Stimulated activated CD8-positive, alpha-beta memory T cell treated with anti-CD3 and anti-CD28 coated beads, Interleukin-4, amount 100 ng/mL, for 1 hour (primary cell): ENCODE measurements at places on chromosomes 1 and 21.

DNA sequence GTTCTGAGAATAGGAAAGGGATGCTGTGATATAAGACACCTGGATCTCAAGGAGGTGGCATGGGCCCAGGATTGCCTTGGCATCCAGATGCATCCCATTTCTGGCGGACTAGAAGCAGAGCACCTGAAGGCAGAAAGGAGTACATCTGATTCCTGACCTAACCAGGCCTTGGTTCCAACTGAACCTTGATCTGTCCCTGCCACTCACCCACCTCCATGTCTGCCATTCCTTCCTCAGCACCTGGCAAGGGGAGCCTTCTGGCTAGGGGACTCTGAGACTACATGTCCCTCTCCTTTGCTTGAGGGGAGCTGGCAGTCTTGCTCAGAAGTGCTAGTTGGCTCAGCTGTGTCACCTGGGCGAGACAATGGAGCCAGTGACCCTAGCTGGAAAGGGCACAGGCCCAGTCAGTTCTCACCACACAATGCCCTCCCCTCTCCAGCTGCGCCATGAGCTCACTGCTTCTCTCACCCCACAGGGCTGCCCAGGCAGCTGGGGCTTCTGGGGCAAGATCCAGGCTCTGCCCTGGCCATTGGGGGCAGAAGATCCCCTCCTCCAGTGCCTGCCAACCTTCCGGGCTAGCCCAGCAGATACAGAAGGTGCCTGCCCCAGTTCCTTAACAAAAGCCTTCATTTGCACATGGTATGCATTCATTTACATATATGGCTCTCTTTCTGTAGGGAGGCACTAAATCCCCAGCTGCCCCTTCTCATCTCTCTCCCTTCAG, 2.9 kb downstream of the IGSF8 start:
- DNase-seq, result no peak

- no peak for DNase-seq
Measured at GRCh38 chr1:204439621-204440375, 28.2 kb upstream of the PPP1R15B start.

GRCh38 chr1:5927506-5928370, 64.5 kb downstream of the NPHP4 start:
- no peak for DNase-seq

DNA sequence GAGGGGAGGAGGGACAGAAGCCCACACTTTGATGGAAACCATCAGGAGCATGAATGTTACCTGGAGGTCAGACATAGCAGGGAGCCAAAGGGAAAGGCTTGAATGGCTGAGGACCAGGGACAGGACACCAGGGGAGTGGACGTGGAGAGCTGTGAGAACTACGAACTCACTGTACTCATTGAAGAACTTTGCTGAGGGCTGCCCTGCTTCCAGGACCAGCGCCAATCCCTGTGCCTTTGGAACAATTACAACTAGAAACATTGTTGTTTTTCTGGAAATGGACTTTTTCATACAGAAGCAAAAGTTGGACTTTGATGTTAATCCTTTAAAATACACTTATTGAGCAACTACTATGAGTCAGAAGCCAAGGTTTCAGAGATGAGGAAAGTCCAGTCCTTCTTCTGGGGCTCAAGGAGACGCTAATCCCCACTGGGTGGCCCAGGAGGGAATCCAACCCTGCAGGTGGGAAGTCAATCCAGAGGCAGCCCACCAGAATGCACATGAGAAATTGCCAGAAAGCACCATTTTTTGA, 12.9 kb downstream of the TSPAN2 start:
- no peak for DNase-seq

- no peak for DNase-seq
Measured at GRCh38 chr21:29436650-29437049, 137.9 kb downstream of the BACH1 start.

DNA sequence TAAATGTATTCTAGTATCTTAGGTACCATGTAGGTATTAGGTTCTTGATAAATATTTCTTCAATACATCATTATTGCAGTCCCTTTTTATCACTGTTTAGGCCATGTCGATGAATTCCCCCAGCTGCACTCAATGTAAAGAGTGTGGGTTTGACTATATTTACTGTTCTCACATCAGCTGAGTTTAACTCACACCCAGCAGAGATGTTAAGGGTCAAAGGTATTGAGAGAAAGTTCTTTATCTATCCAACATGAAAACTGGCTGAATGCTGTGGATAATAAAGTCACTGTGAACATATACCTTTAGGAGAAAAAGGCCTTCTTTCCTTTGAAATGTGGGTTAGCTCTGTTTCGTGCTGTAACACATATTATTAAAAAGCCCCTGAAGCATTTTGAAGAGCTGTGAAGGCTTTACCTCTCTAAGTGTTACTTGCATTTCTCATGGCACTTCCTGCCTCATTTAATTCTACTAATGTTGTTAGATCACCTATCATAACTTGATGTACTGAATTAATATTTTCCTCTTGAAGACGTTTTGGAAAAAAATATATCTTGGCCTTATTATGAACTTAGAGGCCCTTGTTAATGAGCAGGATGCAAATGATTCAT, 19.1 kb upstream of the LYST start:
- no peak for DNase-seq

DNA sequence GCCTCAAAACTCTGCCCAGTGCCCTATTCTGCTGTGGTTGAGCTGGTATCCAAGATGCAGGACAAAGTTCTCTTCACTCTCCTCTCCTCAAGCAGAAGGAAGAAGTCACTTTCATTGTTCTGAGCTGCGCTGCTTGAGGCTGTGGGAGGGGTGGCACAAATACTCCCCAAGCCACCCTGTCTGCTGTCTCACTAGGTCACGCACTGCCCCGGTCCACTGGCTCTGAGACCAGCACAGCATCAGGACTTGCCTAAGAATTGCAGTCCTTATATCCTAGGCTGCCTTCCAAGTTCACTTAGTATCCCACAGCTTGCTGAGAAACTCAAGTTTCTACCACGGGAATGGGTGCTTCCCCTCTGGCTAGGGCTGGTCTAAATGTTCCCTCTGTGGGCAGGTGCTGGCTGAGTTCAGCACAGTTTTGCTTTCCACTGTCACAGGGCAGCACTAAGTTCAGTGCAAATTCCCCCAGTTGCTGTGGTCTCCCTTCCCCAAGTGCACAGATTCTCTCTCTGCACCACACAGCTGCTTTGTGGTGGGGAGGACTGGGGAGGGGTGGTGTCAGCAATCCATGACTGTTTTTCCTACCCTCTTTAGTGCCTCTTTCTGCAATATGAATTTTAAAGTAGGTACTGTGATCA, 32.4 kb downstream of the SLC9C2 start:
- no peak for DNase-seq

GRCh38 chr21:28283641-28284490, 708.8 kb downstream of the LTN1 start:
- DNase-seq, result no peak

- DNase-seq, result no peak
Measured at GRCh38 chr1:205312866-205313562, 8.5 kb downstream of the NUAK2 start.

DNA sequence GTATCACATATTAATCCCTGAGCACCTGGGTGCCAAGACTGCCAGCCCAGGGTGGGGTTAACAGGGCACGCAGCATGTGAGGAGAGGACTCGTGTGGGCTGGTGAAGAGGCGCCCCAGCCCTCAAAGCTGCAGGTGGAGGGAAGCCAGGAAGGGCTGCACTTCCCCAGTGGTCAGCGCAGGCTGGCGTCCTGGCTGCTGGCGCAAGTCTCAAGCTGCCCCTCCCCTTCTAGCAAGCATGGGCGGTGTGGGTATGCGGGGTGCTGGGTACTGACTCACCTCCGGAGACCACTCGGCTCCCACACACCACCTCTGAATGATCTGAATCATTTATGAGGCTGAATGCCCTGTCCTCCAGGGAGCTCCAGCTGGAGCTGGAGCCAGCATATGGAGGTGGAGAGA, 44.0 kb downstream of the EIF2D start:
- no peak for DNase-seq

DNA sequence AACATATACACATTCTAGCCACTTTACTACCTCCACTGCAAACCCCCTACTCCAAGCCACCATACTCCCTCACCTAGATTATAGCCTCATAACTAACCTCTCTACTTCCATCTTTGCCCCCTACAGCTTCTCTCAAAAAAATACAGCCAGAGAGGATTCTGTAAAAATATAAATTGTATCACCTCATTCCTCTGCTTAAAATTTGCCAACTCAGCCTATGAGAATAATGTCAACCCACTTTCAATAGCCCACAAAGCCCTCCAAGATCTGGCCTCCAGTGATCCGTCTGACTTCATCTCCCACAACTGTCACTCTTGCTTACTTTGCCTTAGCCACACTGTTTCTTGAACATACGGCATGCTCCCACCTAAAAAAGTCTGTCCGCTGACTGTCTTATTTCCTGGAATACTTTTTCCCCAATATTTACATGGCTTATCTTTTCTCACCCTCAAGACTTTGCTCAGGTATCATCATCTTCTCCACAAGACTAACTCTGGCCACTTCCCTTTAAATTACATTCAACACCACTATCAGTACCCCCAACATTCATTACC, 21.5 kb downstream of the NME7 start:
- DNase-seq, result no peak

GRCh38 chr1:170872663-170873062, 62.7 kb upstream of the MROH9 start:
- DNase-seq, result no peak

DNA sequence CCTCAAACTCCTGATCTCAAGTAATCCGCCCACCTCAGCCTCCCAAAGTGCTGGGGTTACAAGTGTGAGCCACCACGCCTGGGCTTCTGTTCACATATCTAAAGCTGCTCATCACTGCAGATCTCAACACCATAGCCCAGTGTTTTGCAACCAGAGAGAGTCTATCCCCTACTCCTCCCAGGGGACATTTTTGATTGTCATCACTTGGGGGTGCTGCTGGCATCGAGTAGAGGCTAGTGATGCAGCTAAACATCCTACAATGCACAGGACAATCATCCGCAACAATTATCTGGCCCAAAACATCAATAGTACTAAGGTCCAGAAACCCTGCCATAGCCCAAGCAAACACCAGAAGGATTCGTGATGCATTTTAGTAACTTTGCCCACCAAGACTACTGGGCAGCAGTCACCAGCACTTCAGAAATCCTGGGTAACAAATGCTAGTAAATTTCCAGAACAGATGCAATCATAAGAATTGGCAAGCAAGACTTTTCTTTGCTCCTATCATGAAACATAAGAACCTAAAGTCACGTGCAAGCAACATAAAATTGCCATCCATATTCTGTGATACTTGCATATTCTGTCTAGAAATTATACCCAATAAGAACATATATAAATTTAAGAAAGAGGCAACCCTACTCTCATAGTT, 159.2 kb downstream of the APP start:
- DNase-seq, result no peak

- no peak for DNase-seq
Measured at GRCh38 chr21:36917471-36918158, 48.9 kb downstream of the HLCS start.

DNA sequence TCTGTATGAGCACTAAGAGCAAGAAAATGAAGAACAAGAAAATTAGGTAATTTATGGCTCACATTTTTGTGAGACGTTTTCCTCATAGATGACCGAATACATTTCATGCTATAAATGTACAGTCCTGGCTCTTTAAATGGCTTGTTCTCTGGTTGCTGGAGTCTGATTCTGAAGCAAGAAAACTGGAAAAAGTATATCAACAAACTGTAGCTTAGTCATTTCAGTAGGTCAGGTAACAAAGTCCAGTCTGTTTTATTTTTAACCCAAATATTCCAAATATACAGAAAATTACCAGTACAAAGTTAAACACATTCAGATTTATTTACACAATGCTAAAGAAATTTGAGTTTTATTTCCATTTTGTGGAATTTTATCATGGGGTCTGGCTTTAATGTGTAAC, 2.5 kb upstream of the MYBPHL start:
- DNase-seq, result no peak

DNA sequence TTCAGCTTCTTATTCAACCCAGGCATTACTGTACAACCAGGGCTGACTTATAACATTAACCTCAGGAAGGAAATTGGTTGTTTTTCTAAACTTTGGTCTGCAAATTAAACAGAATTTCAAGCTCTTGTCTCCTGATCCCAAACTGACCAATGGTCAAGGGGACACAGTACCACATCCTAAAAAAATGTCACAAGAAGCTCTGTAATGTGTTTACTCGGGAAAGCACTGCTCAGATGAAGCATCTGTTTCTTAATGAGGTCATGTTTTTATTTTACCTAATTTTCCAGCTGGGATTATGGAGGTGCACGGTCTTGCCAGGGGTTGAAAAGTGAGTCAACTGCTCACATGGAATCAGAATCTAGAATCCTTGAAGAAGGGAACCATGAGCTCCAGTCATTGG, 18.7 kb downstream of the ADAMTS5 start:
- no peak for DNase-seq

DNA sequence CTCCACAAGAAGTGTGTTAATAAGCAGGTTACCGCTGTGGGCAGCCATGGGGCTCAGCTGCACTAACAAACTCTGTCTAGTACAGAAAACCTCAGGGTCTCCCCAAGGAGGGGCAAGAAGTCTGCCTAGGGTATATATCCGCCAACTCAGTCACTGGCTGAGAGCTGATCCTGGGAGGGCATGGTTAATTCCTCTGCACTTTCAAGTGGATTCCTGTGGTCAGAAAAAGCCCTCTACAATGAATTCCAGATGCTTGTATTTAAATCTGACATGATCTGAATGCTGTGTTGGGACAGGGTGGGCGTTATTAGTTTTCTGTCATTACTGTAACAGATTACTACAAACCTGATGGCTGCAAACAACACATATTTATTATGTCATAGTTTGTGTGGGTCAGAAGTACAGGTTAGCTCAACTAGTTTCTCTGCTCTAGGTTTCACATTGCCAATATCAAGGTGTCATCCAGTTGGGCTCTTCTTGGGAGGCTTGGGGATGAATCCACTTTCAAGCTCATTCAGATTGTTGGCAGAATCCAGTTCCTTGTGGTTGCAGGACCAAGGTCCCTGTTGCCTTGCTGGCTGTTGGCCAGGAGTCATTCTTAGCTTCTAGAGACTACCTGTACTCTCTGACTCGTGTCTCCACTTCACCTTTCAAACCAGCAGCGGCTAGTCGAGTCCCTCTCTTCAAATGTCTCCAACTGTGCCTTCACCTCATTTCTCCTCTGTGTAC, 8.0 kb upstream of the SELE start:
- DNase-seq, result no peak

GRCh38 chr1:160499631-160500030, 23.4 kb downstream of the SLAMF6 start:
- no peak for DNase-seq

DNA sequence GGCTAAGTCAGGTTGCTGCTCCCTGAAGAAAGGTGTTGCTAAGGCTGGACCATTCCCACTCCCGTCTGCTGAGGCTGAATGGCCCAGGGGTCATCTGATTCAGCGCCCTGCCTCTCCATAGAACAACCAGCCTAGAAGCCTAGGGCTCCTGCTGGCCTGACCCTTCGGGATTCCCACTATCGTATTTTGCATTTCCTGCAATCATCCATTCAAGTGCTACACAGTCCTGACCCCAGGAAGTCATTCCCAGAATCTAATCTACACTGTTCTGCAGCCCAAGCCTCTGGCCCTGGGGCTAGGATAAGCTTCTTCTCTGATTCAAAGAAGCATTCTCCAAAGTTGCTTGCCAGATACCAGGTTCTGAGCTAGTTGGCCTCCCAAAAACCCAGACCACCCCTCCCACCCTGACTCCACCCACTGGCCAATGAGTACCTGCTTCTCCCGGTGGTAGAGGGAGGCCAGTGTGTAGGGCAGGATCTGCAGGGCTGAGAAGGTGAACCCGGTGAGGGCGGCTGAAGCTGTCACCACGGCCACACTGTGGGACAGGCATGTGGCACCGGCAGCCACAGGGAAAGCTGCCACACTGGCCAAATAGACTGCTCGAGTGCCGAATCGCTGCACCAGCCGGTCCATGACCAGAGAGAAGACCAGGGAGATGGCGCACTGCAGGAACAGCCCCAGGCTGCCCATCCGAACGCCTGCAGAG, 18.7 kb downstream of the SLC45A3 start:
- no peak for DNase-seq

GRCh38 chr1:5935026-5935425, 57.2 kb downstream of the NPHP4 start:
- no peak for DNase-seq
